Posterior cingulate gyrus (tissue), 11 donors: ENCODE measurements at places on chromosomes 13 and 19.

DNA sequence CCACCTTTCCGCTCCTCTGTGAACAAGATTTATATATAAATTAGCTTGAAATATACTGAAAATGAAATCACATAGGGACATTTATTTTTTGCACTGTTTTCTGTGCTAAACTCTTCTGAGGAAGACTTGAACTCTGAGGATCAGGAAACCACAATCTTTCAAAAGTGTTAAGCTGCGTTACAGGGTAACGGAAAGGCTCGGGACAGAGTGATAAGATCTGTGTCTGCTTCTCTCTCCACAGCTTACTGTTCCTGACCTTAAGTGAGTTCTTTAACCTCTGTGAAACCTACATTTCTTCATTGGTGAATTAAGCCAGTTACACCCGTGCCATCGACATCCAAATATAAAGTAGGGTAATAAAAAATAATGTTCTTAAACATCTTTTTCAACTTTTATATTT lies 38.9 kb downstream of the DACH1 start:
- DNase-seq: no peak

DNA sequence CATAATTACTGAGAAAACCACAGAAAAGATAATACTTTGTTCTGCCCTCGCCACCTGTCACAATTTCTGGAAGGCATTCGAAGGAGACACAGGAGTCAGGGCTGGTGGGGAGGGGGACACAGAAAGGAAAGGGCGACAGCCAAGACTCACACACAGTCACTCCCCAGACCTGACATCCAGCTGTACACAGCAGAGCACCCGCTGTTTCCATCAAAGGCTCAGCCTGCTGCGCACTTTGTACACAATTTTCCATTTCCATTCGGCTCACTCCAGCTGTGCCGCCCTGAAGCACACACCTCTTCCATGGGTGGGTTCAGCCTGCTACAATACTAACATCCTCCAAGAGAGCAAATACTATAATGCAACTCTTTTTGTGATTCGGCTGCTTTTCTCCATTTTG lies 38.0 kb downstream of the STK24 start:
- DNase-seq: no peak

GRCh38 chr19:10884274-10884673 lies 12.9 kb downstream of the CARM1 start:
- DNase-seq: no peak

DNA sequence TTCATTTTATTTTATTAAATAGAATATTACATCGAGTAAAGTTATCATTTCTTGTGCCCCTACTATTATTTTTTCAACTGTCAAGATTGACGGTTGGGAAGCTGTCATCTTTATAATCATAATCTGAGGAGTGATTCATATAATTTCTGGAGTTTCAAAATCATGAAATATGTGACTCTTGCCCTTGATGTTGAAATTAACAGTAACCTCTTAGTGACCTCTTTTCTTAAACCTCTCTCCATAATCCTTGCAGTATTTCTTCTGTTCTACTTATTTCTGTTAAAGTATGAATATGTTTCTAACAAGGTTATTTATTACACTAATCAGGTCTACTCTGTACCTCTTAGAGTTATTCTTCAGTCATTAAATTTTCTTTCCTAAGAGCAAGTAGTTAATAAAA lies 663.8 kb downstream of the LIG4 start:
- no peak for DNase-seq

DNA sequence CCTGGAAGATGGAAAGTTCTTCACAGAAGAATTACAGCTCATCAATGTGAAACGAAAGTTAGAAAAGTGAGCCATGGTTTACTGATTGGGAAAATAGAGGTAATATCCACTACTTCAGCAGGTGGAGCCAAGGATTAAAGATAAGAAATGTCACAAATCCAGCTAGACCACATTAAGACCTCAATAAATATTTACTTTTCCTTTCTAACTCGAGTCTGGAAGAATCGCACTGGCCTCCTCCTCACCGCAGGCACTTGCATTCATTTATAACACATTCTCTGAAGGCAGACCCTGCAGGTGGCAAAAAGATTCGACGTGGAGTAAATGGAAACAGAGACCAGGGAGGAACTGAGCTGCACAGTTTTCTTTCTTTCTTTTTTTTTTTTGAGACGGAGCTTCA lies 7.4 kb downstream of the SLC35E1 start:
- DNase-seq: no peak
